ENCODE measurements at places on chromosomes 7 and 10.

DNA sequence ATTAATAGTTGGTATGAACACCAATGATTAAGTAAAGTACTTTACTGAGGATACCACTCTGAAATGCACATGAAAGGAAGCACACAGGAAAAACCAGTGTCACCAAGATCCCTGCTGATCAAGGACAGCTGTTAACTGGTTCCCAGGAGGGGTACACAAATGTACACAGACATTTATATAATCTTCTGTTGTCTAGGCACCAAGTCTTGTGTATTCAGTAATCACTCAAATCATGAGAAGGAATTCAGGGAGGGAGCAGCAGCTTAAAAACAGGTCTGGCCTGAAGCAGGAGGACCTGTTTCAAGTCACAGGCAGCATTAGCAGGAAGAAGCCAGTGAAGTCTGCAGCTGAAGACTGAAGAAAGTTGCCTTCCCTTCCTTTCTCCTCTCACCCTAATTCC lies 18.7 kb downstream of the MPP7 start:
- DNase-seq, result no peak

- DNase-seq, result no peak
Measured at GRCh38 chr10:58291538-58292174, 22.7 kb downstream of the CISD1 start.

DNA sequence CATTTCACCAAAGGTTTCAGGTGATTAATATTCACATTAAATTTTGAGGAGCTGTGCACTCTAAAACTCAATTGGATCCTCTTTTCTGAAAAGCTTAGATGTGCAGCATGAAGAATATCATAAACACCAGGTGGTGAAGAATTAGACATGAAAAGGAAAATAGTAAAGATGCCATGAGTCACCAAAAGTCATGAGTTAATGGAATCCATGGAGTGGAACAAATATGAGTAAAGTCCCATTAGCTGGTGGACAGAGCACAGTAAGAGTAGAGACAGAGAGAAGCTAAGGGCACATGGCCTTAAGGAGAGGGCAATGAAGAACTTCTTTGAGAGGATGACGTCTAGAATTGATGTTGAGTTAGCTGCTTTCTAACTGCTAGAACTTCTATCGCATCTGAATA lies 271.6 kb downstream of the CSTF2T start:
- no peak for DNase-seq

DNA sequence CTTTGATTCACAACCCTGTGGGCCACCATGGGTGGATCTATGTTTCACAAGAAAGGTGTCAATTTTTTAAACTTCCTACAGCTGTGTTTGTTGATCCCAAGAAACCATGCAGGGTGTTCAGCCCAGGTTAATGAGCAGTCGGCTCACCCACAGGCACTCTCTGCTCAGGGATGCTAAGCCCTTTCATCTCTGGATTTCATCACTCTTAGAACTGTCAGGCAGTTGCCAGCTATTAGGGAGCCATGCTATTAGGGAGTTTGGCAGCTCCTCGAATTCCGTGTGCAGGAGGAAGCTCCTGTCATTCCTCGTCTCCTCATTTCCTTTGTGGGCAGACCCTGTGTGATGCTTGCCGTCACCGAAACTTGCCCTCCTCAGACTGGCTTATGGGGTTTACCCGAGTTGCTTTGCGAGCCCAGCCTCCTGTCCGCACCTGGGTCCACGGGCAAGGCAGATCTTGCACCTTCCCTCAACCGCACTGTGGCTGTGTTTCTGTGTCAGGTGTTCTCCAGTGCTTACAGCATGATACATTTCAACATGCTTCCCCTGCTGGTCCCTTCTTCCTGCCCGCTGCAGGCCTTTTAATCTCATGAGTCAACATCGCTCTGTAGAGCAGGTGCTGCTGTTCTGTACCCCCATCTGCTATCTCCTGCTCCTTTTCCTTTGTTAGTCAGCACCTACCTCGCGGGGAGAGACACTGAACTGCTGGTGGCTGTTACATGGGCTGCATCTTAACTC lies 509.8 kb downstream of the SUGCT start:
- DNase-seq, result no peak

GRCh38 chr10:48273741-48274140 lies 755 bp downstream of the FRMPD2 start:
- DNase-seq, result no peak

DNA sequence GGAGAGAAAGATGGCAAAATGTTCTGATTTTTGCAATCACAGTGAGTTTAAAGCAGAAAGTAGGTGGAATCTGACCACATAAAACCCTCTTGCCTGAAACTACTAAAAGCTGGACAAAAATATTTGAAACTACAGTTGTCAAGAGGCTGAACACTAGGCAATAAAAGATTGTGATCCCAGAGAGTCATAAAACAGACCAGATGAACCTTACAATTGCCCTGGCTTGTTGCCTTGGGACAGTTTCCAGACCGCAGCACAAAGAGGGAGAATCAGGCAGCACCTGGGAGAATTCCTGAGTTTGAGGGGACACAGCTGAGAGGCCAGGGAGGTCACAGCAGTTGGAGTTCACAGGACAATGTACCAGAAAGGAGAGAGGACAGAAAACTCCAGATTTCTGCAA lies 107.3 kb upstream of the NANOS1 start:
- no peak for DNase-seq

GRCh38 chr10:46553238-46554049 lies 3.0 kb downstream of the GPRIN2 start:
- DNase-seq, result no peak

DNA sequence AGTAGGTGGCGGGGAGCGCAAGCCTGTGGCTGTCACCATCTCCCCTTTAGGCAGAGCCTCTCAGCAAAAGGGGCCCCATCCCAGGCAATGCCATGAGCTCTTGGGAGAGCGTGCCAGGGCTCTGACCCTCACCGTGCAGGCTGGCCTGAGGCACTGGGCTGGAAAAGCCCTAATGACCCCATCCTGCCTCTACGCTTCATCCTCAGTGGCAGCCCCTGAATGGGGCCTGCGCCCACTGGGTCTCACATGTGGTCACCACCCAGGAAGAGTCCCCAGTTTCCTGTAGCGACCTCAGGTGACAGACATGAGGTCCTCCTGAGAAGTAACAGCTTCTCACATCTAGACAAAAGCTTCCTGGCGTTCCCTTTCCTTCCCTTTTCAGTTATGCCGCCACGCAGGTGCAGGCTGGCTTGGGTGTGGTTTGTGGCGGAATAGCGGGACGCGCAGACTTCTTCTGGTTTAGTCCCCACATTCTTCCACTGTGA lies 59.2 kb downstream of the CLEC2L start:
- no peak for DNase-seq

DNA sequence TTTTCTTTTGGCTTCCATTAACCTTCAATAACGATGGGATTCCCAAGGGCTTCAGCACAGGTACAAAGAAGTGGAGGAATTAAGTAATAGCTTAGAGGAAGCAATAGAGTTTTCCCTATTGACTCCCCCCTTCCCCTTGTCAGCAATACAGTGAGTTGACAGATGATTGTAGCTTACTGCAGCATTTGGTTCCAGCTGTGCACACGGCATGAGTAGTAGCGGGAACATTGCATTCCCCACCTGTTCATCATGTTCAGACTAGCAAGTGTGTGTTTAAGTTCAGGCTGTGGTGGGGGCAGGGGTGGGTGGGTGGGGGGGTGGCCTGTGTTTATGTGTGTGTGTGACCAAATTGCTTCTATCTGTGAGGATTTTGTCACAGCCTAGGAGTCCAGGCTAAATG lies 4.6 kb upstream of the ADRA2A start:
- no peak for DNase-seq

- no peak for DNase-seq
Measured at GRCh38 chr10:14425034-14425433, 94.3 kb upstream of the FRMD4A start.

DNA sequence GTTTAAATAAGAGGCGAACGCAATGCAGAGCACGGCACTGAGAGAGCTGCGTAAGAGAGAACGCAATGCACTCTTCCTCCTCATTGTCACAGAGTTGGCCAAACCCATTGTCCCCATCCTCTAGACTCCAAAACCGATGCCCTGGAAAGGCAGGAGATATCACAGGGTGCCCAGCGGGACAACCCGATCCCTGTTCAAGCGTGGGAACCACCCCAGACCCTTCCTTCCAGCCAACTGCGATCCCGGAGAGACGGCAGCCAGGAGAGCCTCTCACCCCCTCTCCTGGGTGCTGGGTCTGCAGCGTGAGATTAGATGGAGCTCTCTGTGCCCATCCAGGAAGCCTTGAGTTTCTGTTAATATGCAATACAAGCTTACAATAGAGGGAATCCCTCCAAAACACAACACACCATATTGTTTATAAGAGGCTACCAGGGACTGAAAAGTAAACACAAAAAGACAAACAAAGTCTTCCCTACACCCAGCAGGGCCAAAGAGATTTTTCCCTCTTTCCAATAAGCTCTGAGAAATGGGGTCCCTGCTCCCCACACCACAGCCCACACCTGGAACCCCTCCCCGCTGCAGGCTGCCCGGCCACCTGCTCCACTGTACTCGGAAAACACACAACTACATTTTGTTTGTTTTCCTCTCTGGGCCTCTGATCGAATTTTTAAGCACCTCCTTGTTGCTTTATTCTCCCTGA lies 187.6 kb downstream of the ADARB2 start:
- no peak for DNase-seq

Data from stimulated activated CD4-positive, alpha-beta T cell treated with anti-CD3 and anti-CD28 coated beads, Interleukin-1b, Interleukin-23, amount 100 ng/mL, for 1 hour (primary cell).